ENCODE measurements at places on chromosomes 16 and 17.

DNA sequence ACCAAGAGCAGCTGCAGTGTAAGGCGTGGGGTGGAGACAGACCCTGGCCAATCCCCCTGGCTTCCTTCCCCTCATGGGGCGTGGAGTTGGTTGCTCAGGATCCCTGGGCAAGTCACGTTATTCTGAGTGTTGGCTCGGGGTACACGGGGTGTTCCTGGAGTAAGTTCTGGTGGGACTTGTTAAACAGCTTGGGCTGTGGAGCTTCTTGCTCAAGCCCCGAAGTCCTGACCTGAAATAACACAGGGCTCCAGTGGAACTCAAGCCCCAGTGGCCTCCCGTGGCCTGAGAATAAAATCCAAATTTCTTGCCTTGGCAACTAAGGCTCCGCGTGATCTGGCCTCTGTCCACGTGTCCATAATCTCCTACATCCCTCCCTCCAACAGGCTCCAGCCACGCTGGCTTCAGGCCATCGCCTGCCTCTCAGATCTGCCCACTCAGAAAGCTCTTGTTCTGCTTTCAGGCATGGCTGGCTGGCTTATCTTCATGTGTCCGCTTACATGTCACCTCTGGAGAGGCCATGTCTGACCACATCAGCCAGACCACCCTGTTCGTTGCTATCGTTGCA, 49.3 kb upstream of the BCO1 start:
- H3K36me3 ChIP-seq = no peaks in the 10 kb centered on the region
- no peaks in the 10 kb centered on the region for H3K27me3 ChIP-seq
- no peaks in the 10 kb centered on the region for H3K4me1 ChIP-seq

DNA sequence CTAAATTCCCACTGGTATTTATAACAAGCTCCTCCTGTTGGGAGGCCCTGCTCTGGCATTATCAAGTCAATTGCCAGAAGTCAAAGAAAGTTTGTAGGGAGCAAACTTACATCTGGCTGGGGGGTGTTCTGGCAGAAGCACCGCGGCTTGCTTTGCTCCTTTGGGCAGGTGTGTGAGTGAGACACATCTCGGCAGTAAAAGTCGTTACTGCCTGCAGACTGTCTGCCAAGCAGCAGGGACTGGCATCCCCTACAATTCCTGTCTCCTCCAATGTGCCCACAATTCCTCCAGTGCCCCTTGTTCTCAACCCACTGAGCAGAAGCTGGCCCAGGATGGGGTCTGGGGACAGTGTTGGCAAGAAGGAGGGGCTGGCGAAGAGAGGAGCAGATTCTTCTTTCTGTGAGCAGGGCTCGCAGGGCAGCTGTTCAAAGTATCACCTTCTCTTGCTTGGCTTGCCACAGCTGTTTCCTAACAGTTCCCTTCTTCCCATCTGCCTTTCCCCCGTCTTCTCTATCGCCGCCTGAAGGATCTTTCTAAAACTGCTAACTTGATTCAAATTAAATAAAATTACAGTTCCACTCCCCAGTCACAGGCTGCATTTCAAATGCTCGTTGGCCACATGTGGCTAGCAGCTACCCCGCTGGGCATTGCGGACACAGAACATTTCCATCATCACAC, 30.2 kb downstream of the SPACA3 start:
- H3K27me3 ChIP-seq = no peaks in the 10 kb centered on the region
- H3K4me1 ChIP-seq = no peaks in the 10 kb centered on the region
- no peak overlapping the region for H3K27ac ChIP-seq

GRCh38 chr17:11996722-11997146, 541 bp downstream of the ZNF18 start:
- peaks cover 8% of the 10 kb centered on the region for H3K4me1 ChIP-seq
- H3K36me3 ChIP-seq = peaks cover 8% of the 10 kb centered on the region
- H3K27ac ChIP-seq = peak overlapping the region; percentile 87
- no peaks in the 10 kb centered on the region for H3K27me3 ChIP-seq

DNA sequence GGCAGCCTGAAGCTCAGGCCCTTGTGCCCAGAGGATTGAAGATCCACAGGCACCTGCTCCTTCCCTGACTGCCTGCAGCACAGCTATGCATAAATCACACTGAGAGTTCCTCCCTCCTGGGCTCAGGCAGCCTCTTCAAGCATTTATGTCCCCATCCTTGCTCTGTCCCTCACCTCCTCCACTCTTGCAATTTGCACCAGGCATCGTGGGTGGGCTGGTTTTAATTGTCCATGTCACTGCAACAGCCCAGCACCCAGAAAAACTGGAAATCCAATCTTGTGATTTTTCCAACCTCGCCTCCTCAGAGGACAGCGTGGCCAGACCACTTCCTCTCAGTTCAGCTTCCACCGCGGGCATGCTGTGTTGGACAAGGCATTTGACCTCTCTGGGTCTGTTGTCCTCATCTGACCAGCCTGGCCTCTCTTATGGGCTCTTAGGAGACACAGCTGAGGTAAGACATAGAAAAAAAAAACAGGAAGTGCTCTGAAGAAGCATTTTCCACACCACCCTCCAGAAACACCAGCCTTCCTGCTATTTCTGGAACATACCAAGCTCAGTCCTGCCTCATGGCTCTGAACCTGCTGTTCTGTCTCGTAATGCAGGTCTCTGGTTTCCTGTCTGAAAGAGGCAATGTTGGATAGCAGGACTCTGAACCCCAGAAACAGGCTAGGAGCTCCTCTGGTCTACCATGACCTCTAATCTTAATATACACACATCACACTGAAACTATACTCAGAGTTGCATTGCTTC, 8.3 kb downstream of the TMEM114 start:
- H3K27ac ChIP-seq = no peak overlapping the region
- peak; percentile 49 for DNase-seq
- H3K4me3 ChIP-seq = no peak overlapping the region
- H3K27me3 ChIP-seq = no peaks in the 10 kb centered on the region

DNA sequence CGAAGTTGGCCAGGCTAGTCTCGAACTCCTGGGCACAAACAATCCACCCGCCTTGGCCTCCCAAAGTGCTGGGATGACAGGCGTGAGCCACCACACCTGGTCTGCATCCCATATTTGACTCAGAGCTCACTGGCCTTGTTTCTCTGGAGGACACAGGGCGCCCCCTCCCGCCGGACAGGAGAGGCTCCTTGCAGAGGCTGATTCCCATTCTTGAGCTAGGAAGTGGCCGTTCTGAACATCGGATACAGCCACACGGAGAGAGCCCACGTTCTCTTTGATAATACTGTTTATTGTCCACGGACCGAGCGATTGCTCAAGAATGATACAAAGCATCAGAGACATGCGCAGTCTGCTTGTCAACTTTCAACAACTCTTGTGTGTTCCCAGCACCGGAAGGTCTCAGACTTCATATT, 12.1 kb upstream of the USP36 start:
- H3K4me3 ChIP-seq = no peak overlapping the region
- no peaks in the 10 kb centered on the region for H3K27me3 ChIP-seq
- H3K4me1 ChIP-seq = no peaks in the 10 kb centered on the region
- no peak overlapping the region for H3K27ac ChIP-seq

DNA sequence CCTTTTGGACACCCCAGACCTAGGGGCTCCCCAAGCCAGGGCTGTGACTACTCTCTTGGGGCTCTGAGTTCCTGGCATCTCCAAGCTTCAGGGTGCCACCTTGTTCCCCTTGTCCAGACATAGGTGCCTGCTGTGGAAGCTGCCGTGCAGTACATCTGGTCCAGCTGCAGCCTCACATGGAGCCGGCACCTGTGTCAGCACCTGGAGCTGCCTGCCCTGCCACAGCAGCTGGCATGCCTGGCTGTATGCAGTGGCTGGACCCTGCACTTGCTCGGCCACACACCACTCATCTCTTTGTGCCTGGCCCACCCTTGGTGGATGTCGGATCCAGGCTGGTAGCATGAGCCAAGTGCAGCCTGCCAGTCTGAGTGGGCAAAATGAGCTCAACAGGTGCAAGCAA, 775.8 kb downstream of the CDH11 start:
- H3K27me3 ChIP-seq = no peaks in the 10 kb centered on the region
- H3K27ac ChIP-seq = no peak overlapping the region
- H3K4me3 ChIP-seq = no peak overlapping the region
- H3K36me3 ChIP-seq = no peaks in the 10 kb centered on the region
- DNase-seq = no peak

- H3K4me1 ChIP-seq = no peaks in the 10 kb centered on the region
- DNase-seq = no peak
- H3K27me3 ChIP-seq = no peaks in the 10 kb centered on the region
- H3K4me3 ChIP-seq = no peak overlapping the region
- no peak overlapping the region for H3K27ac ChIP-seq
Measured at GRCh38 chr17:72422204-72422504, 301.3 kb downstream of the SOX9 start.

GRCh38 chr17:49820773-49821172, 27.1 kb downstream of the TAC4 start:
- H3K36me3 ChIP-seq = peaks cover 72% of the 10 kb centered on the region
- no peaks in the 10 kb centered on the region for H3K4me1 ChIP-seq
- DNase-seq = no peak
- no peak overlapping the region for H3K27ac ChIP-seq
- no peaks in the 10 kb centered on the region for H3K27me3 ChIP-seq

GRCh38 chr17:16442594-16443510, 27.5 kb downstream of the TRPV2 start:
- peaks cover 26% of the 10 kb centered on the region for H3K4me1 ChIP-seq
- no peaks in the 10 kb centered on the region for H3K27me3 ChIP-seq
- DNase-seq = no peak
- H3K4me3 ChIP-seq = no peak overlapping the region
- H3K27ac ChIP-seq = peak overlapping the region; percentile 3
- H3K36me3 ChIP-seq = peaks cover 66% of the 10 kb centered on the region

DNA sequence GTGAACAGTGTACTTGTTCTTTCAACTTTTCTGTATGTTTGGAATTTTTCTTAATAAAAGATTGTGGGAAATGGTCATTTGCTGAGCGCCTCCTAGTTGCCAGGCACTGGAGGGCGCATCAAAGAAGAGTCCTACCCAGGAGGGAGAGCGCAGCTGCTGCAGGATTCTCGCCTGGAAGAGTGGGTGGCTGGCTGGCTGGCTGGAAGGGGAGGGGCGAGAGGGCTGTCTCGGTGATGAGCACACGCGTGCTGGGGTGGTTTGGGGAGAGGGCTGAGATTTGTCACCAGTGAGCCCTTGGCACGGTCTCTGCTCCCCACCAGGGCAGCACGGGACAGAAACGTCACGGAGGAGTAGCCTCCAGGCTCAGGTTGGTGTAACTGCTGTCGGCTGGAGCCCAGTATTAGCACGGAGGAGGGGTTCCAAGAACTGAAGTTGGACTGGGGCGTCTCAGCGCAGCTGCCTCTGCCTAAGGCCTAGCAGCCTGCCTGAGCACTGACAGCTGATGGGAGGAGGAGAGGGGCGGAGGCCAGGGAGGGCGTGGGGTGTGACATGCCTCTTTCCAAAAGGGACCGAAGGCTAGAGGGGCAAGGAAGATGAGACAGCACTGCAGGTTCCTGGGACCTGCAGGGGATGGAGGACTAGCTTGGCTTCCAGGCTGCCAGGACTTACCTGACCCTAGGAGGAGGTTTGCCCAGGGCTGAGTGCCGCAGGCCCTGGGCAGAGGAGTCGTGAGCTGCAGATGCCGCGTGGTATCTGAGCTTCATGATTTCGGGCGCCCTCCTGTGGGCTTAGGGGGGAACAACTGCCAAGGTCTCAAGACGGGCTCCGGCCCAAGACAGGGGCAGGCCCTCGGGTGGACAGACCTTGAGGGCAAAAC, 5.7 kb downstream of the LDHD start:
- peak overlapping the region; percentile 47 for H3K4me3 ChIP-seq
- no peaks in the 10 kb centered on the region for H3K27me3 ChIP-seq
- DNase-seq = peak; percentile 95
- peak overlapping the region; percentile 83 for H3K27ac ChIP-seq

- H3K4me3 ChIP-seq = no peak overlapping the region
- DNase-seq = no peak
- no peaks in the 10 kb centered on the region for H3K27me3 ChIP-seq
- H3K4me1 ChIP-seq = peaks cover 20% of the 10 kb centered on the region
- peak overlapping the region; percentile 97 for H3K27ac ChIP-seq
- H3K36me3 ChIP-seq = peaks cover 42% of the 10 kb centered on the region
Measured at GRCh38 chr17:50110591-50111349, 15.6 kb downstream of the PDK2 start.

- H3K36me3 ChIP-seq = no peaks in the 10 kb centered on the region
- peaks cover 9% of the 10 kb centered on the region for H3K4me1 ChIP-seq
- H3K27me3 ChIP-seq = no peaks in the 10 kb centered on the region
- no peak within 1 kb of the TSS for H3K27ac ChIP-seq
- DNase-seq = peak; percentile 70
Measured at GRCh38 chr17:68290955-68291835, at the start of the genes ARSG and SLC16A6. Gene ARSG (plus strand): TSS chr17:68291495. CDS start chr17:68307494, 15,999 bp downstream. Gene SLC16A6 (minus strand): TSS chr17:68291127. CDS start chr17:68278320, 12,807 bp downstream.

DNA sequence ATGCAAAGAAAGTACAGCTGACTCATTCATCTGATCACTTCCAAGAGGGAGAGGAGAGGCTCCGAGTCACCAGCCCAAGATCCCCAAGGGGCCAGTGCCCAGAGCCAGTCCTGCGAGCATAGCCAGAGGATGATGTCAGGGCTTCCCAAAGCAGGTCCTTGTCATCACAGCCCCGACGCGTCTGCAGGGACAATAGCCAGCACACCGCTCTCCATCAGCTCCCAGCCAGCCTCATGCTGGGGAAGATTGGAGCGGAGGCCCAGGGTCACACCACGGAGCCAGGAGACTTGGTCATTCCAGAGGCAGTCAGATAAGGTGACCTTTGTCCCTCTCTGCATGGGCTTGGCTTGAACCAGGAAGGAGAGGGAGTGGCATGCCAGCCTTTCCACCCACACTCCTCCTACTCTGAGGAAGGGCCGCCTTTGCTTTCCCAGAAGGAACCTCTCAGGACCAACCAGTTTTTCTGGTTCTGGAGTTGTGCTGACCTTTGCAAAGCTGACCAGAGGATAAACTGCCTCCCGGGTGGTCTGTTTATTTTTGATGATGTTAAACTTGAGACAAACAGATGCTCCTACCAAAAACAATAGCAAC, 58.3 kb upstream of the ARHGAP44 start:
- no peak overlapping the region for H3K4me3 ChIP-seq
- peak overlapping the region; percentile 91 for H3K27ac ChIP-seq
- H3K36me3 ChIP-seq = peaks cover 11% of the 10 kb centered on the region
- DNase-seq = peak; percentile 77
- H3K27me3 ChIP-seq = no peaks in the 10 kb centered on the region

GRCh38 chr16:89473136-89473712, 17.1 kb downstream of the ANKRD11 start:
- H3K36me3 ChIP-seq = no peaks in the 10 kb centered on the region
- DNase-seq = no peak
- H3K4me1 ChIP-seq = peaks cover 32% of the 10 kb centered on the region
- no peak overlapping the region for H3K27ac ChIP-seq
- no peak overlapping the region for H3K4me3 ChIP-seq

GRCh38 chr17:36721560-36722120, 120.3 kb downstream of the MRM1 start:
- H3K36me3 ChIP-seq = no peaks in the 10 kb centered on the region
- no peak overlapping the region for H3K27ac ChIP-seq
- H3K4me1 ChIP-seq = no peaks in the 10 kb centered on the region
- DNase-seq = no peak
- peak overlapping the region; percentile 52 for H3K4me3 ChIP-seq

DNA sequence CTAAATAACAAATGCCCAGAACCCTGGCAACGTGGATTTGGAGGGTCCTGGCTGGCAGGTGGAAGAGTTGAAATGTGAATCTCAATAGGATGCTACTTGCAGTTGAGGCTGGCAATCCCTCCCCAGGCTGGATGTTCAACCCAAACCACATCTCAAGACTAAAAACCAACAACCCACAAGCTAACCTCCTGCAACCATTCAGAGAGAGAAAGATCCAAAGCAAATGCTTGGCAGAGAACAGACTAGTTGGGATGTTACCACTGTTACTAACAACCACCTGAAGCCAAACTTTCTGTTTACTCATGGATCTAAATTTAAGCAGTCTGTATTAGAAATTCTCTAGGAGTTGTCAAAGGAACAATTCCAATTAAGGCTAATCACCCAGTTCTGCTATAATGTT, 27.9 kb downstream of the SMG6 start:
- H3K27me3 ChIP-seq = no peaks in the 10 kb centered on the region
- H3K4me1 ChIP-seq = no peaks in the 10 kb centered on the region
- no peak overlapping the region for H3K4me3 ChIP-seq
- H3K27ac ChIP-seq = no peak overlapping the region
- peaks cover 29% of the 10 kb centered on the region for H3K36me3 ChIP-seq

GRCh38 chr16:71537643-71538042, 11.4 kb downstream of the CHST4 start:
- no peaks in the 10 kb centered on the region for H3K27me3 ChIP-seq
- H3K4me1 ChIP-seq = no peaks in the 10 kb centered on the region
- no peaks in the 10 kb centered on the region for H3K36me3 ChIP-seq

Measured in ascending aorta (tissue), 2 donors.